ENCODE measurements at places on chromosomes 2 and 18.
A peak's percentile ranks its signal among the peaks of the same experiment; 100 is the strongest.

DNA sequence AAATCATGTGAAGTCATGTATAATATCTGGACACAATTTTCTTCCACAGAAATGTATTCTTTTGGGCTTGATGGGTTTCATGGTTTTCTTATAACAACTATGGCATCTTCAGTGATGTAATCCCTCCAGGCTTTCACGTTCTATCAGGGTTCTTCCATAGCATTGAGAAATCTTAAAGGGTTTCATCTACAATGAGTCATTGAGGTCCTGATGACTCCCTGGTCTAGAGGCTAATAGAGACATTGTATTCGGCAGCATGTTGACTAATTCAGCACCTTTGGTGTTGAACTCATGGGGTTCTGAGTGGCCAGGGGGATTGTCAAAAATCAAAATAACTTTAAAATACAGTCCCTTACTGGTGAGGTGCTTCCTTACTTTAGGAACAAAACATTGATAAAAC is 614.0 kb upstream of the CRIM1 start:
- no peak for DNase-seq

DNA sequence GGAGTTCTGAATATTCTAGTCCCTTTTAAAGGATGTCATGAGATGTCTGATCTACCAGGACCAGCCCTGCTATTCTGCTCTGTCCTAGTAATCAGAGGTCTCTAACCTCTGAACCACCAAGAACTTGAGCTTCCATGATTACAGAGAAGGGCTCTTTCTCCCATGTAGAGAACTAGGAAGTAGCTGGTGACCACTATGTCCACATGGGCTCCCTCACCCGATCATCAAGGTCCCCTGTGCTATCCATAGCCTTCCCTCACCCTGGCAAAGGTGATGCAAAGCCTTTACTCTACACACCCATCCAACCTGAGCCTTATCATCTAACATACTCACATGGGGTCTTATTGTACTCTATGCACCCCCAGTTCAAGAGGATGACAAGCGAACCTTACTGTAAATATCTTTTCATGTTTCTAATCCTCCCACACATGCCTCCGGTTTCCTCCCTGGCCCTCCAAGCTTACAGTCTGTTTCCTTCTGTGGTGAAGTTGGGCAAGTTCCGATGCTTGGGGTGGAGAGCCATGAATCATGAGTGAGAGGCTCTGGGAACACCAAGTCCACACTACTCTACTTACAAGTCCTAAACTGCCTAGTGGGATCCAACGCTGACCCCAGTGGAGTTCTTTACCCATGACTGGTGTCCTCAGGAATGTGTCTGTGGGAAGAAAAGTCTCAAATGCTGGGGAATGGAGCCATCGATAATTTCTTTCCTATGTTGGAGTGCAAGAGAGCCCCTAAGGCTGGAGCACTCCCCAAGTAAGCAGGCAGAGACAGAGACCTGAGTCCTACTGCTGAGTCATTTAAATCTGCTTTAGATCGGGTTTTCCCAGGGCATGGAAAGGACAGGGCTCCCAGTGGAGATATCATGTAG is 73.3 kb upstream of the KLF7 start:
- no peak for DNase-seq

DNA sequence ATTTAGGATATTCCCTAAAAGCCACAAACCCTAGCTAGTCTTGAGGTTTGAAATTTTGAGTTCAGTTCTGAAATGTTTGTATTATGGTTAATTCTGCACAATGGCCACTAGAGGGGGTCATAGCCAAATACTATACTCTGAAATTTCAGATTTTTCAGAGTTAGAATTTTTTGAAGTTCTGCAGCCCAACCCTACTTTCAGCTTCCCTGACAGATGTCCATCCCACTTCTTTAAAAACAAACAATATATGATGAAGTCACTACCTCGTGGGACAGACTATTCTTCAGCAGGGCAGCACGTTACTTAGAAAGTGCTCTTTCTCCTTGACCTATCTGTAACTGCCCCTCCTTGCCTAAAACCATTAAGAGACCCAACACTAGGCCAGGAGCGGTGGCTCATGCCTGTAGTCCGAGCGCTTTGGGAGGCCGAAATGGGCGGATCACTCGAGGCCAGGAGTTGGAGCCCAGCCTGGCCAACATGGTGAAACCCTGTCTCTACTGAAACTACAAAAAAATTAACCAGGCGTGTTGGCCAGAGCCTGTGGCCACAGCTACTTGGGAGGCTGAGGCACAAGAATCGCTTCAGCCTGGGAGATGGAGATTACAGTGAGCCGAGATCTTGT is 48.2 kb upstream of the PAPOLG start:
- peak; percentile 35 for DNase-seq

DNA sequence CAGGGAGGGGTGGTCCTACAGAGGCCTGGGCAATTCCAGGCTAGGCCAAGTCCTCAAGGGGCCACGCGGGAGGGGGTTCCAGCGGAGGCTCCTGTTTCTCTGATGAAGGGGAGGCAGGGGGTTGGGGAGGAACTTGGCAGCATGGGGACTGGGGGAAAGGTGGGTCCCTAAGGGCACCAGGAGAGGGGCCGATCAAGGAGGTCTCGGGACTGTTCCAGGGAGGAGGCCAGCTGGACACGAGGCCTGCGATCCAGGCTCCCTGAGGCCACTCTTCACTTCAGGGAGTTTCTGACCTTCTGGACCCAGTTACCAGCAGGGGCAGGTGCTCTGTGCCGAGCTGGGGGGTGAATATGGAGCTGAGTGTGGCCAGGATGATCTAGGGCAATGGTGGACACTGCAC is 71.5 kb downstream of the ASB1 start:
- DNase-seq, result no peak

- DNase-seq, result no peak
Observed at GRCh38 chr2:134178138-134178877, 75.6 kb upstream of the MGAT5 start.

GRCh38 chr2:68169308-68169707 is 11.6 kb downstream of the PNO1 start:
- DNase-seq, result no peak

GRCh38 chr2:200735061-200735460 is 76.6 kb upstream of the BZW1 start:
- no peak for DNase-seq

- no peak for DNase-seq
Observed at GRCh38 chr2:11682590-11682915, 12.6 kb upstream of the NTSR2 start.

DNA sequence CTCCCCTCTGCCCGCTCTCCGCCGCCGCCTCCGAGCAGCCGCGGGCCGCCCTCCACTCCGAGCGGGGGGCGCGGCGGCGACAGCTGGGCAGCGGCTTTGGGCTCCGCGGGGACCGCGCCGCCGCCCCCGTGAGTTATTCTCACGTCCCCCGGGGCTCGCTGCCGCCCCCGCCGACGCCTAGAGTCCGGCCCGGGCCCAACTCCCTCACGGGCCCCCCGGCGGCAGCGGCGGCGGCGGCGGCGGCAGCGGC is 645 bp downstream of the MIB1 start:
- DNase-seq, result no peak

DNA sequence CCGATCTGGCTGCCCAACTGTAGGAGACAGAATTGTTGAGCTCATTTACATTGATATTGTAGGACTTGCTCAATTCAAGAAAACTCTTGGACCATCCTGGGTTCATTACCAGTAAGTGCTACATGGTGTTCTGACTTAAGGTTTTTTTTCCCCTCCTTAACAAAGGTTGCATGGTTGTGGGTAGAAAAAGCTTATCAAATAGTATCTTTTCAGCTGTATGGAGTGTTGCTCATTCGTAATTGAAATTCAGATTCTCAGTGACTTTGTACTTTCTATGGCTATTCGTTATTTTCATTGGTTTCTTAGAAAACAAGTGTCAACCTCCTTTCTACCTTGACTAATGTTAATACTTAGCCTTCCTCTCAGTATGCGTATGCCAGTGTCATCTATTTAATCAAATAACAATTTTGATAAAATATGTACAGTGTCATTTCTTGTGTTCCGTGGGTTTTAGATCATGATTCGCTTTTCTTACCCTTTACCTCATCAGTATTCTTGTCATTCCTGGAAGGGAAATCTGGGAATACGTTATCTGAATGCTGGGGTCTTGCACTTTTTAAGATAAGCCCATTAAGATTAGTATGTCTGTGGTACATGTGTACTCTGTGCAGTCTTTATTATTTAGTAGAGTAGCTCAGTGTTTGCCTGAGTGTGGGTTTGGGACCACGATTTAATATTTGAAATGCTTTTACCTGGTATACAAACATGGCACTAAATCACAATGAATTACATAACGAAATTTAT is 91.3 kb downstream of the MGAT5 start:
- no peak for DNase-seq

- DNase-seq, result no peak
Observed at GRCh38 chr2:146869328-146869727, 975.5 kb upstream of the ACVR2A start.

- no peak for DNase-seq
Observed at GRCh38 chr2:163641986-163642385, 93.8 kb downstream of the FIGN start.

- DNase-seq, result no peak
Observed at GRCh38 chr2:44543773-44544725, 182.3 kb downstream of the CAMKMT start.

DNA sequence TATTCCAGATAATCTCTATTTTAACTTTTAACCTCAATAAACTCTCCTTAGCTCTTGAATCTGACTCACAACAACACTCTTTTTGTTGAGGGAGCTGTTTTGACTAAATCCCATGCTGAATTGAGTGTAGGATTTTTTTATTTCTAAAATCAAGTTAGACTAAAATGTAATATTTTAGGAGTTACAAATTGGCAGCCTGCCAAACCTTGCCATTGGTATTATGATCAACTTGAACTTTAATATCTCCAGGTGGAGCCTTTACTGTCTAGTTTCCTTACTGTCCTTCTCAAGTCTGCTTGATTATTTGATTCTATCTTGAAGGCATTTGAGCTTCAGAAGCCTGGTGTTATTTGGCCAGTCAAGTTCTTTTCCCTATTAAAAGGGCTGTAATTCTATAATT is 8.7 kb downstream of the PIKFYVE start:
- no peak for DNase-seq

DNA sequence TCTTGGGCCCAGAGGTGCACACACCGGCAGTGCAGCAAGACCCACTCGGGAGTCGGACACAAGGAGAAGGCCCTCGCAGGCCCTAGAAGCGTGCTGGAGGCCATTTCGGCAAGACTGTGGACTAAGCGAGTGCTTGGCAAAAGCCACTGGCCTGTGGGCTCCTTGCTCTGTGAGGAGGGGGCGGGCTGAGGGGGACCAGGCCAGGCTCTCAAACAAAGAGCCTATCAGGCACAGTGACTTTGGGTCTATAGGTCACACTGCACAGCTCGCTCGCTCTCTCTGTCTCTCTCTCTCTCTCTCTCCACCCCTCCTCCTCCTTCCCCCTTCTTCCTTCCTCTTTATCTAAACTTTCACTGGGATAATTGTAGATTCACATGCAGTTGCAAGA is 23.6 kb upstream of the ZCCHC2 start:
- no peak for DNase-seq

DNA sequence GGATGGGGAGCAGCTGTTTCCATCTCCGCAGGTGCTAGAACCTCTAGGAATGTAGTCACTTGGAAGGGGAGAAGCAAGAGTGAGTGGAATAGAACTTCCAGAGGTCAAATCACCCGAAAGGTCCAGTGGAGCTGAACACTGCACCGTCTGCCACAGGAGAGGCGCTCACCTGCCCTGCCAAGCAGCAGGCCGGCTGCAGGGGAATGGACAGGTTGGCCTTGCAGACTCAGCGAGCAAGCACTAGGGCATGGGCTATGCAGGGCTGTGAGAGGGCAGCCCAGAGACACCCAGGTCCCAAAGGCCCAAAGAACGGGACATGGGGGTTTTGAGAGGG is 214.2 kb downstream of the TNS1 start:
- DNase-seq, result no peak

DNA sequence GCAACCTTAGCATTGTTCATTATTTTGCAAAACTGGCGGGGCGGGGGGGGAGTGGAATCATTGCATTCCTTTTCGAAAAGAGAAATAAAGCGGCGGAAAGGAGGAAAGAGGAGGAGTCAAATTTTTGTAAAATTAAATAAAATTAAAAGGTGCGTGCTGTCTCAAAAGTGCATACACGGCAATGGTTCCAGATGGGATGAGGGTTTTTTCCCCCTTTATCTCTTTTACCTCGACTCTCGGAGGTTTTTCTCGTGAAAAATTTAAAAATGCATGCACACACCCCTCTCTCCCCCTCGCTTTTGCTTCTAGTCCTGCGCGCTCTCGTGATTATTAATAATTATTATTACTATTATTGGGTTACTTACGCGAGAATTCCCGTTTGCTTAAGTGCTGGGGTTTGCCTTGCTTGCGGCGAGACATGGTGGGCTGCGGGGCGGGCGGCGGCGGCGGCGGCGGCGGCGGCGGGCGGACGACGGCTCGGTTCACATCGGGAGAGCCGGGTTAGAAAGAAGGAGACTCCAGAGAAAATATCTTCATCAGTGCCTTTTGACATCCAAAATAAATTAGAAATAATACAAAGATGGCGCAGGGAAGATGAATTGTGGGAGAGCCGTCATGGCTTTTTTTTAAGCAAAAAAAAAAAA is 481 bp downstream of the BCL11A start:
- DNase-seq, result no peak

- no peak for DNase-seq
Observed at GRCh38 chr2:136008205-136008865, 22.9 kb upstream of the DARS1 start.

DNA sequence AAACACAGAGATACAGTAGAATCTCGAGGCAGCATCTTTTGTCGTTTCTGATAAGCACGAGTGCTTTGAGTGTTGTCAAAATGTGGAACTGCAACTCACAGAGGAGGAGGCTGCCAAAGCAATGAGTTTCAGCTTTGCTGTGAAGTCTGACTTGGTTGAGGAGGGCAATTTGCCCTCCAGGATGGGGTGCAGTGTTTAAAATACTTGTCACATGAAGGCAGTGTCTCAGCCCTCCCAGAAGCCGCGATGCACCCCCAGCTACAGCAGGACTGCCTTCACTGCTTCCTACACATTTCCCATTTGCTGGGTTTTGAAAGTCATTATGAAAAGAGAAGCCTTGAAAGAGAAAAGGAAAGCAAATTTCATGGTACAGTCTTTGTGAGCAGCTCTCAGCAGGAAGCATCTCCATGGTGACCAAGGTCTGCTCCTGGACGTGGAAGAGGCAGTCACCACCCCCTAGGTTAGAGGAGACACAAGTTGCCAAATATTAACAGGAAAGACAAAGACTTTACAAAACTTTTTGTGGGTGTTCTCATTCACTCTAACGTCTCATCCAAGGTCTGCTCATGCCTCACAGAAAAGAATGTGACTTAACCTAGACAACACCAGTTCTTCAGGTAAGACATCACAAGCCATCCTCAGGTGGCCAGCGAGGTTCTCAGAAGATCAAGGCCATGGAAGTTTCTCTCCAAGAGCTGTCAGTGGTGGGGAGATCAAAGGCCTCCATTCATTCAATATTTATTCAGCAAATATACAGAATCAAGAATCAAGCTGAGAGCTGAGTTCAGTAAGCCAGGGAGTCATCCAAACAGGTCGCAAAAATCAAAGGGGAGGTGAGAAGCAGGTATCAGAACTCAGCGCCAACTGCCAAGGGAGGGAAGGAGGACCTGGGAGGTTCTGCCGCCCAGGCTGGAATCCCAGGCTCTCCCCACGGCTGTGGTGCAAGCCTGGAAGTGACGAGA is 476.0 kb downstream of the EIPR1 start:
- DNase-seq, result peak; percentile 75

Measured in GM19239 (cell line).